T-helper 1 cell (primary cell): ENCODE measurements at places on chromosomes 5 and 9.
A peak's percentile ranks its signal among the peaks of the same experiment; 100 is the strongest.

DNA sequence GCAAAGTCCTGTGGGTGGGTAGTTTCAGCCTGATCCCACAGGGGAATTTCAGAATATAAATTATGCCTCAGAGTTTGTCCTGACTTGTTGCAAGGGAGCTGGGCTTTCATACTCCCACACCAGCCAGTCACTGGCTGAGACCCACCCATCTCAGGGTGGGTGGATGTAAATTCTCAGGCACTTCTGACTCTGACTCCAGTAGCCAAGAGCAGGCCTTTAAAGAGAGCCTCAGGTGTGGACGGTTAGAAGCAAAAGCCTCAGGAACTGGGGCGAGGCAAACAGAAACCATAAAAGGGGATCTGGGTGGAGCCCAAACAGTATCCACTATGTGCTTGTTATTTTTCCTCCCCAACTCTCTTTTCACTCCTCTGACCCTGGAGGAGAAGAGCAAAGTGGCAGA, 28.6 kb upstream of the FBXW11 start:
- no peak for DNase-seq

GRCh38 chr5:178350361-178351220, 118.0 kb upstream of the PHYKPL start:
- no peak for DNase-seq

DNA sequence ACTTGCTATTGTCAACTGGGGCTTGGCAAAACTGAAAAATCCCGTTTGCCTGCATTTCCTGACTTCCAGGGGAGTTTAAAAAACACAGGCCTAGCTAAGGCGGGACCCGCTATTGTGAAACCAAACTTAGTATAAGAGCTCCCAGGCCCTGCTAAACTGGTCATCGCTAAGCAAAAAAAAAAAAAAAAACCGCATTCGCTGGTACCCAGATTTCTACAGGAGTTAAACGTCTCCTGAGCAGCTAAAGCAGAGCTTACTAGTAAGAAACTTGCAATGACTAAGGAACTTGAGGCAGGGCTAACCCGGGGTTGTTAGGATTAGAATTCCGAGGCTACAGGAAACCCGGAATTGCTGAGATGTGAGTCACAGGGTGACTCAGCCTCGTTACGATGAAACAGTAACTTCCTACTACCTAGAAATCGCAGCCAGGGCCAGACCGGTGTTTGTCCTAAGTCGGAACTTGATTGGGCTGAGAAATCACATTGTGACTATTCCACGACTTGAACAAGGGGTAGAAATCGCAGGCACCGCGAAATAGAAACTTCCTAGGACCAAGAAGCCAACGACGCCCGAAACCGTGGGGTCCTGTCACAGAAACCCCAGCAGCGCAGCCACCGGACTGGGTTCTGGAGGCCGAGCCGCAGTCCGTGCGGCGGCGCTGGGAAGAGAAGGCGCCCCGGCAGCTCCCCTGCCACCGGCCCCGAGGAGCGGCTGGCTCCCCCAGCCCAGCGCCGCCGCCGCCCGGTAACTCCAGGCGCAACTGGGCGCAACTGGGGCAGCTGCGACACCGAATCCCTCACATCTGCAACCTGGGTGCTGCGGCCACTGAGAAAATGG, 89.4 kb downstream of the ANXA2R start:
- peak; percentile 46 for DNase-seq

DNA sequence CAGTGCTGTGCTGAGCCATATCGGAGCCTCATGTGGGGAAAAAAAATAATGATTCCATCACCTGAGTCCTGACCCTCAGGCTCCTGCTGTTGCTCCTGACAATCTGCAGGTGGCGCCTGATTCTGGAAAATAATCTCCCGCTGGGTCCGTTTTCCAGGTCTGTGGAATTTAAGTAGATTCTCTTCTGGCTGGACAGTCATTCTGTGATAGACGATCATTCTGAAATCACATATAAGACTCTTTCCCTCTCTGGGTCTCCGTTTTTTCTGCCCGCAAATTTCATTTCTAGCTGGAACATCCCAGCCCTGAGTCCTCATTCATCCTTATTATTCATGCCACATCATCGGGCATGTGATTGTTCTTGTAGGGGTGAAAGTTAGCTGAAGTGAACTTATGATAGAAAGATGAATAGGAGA, 22.1 kb upstream of the STXBP1 start:
- no peak for DNase-seq

DNA sequence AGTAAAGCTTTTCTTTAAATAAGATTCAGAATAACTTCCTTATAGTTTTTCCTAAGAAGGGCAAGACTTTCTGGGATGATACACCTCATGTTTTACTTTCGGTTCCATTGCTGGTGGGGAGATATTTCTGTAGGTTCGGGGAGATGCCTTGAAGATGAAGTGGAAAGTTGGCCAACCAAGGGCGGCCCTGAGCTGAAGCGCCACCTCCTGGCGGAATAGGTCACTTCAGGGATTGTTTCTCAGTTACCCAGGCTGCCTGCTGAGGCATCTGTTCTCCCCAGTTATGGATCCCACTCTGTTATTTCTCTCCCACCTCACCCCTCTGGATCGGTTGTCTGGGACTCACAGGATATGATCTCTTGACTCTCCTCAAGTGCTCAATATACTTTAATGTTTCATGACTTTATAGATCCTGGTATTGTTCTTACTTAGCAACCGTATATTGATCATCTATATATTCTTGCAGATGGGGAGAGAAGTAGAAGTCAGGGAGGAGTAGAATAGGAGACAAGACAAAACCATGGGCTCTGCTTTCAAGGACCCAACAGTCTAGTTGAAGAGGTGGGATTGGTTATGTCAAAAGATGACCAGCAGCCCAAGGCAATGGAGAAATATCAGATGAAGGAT, 23.4 kb downstream of the MEGF10 start:
- peak; percentile 42 for DNase-seq

- no peak for DNase-seq
Measured at GRCh38 chr5:180116077-180116999, 44.8 kb upstream of the RNF130 start.

DNA sequence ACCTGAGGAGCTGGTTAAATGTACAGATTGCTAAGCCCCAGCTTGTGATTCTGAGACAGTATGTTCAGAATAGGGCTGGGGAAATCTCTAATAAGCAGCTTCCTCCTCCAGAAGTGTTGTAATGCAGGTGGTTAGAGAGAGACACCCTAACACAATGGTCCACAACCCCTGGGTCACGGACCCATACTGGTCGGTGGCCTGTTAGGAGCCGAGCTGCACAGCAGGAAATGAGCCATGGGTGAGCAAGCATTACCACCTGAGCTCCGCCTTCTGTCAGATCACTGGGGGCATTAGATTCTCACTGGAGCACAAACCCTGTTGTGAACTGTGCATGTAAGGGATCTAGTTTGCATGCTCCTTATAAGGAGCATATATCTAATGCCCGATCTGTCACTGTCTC, 61.8 kb downstream of the SLC36A1 start:
- no peak for DNase-seq

- no peak for DNase-seq
Measured at GRCh38 chr9:15086778-15087324, 176.6 kb upstream of the FREM1 start.

- DNase-seq: no peak
Measured at GRCh38 chr9:21656776-21657674, 145.4 kb upstream of the MTAP start.

- no peak for DNase-seq
Measured at GRCh38 chr5:89707891-89708290, 701.7 kb downstream of the CETN3 start.

DNA sequence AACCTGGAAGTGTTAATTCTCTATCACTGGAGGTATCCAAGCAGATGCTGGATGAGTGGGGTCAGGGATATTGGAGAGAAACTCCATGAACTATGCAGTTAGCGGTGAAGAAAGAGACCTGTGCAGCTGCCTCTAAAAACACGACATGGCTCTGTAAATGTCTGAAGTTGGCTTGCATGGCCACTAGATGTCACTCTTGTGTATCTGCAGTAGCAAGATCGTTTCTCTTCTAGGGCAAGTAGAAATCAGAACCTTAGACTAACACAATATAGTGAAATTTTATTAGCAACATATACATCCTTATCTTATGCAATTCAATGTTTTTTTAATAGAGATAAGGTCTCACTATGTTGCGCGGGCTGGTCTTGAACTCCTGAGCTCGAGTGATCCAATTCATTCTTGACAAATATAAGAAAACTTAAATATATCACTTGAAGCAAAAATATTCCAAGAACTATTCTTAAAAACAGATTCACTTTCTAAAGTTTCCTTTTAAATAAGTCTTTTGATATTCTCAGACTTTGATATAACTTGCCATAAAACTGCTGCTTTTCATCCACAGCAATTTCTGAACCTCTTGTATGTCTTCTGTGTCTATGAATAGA, 2.9 kb downstream of the OR2S2 start:
- peak; percentile 15 for DNase-seq

DNA sequence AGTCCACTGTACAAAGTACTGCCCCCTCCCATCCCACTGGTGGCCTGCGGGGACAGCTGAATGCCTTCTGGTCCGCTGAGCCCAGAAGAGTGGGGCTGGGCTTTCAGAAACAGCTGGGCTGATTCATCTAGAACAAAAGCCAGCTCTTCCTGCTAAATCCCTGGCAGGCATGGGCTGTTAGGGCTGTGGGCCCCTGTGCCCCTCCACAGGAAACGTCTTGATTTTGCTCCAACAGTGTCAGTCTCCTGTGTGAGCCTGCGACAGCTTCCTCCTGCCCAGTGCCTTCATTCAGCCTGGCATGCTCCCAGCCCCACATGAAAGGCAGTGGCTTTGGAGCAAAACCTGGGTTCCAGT, 6.9 kb upstream of the GSN start:
- DNase-seq: no peak

DNA sequence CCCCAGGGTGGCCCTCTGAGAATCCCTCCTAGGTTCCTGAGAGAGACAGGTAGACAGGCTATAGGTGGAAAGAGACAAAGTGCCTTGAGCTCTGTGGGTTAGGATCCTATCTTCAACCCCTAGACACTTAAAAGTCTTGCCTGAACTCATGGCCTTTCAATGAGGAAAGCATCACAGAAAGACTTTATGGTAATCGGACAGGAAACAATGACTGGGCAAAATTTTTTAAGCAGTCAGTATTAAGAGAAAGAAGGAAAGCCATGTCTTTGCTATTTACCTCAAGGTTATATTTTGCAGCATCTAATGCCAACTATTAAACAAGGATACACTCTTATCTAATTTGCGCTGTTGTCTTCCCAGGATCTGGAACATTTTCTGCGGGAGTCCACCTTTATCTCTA, 93.2 kb downstream of the PCSK1 start:
- no peak for DNase-seq

DNA sequence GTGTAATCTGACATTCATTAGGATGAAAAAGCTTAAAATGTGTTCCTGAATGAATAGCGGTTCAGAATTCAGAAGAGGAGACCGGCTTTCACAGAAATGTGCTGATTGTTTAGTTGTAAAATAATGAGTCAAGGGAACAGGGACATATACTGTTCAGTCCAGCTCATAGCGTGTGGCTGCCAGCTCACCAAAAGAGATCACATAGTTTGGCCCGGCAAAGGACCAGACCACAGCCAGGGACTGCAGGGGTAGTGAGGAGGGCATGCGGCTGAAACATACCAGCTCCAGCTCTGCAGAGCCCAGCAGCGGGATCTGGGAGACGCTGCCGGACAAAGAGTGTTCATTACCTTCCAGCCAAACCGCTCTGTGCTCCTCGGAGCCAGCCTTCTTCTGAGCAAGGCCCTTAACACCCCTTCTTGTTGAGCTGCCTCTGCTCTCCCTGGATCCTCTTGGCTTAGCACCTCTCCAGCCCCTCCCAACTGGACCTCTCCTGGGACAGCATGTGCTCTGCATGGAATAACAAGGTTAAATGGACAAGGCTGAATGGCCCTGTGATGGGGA, 116.8 kb upstream of the CNTLN start:
- DNase-seq: no peak

- peak; percentile 18 for DNase-seq
Measured at GRCh38 chr5:127229185-127229889, 61.3 kb upstream of the MEGF10 start.

GRCh38 chr9:73093740-73094379, 57.8 kb upstream of the ANXA1 start:
- DNase-seq: no peak

- DNase-seq: no peak
Measured at GRCh38 chr9:34197756-34198711, 19.2 kb downstream of the UBAP1 start.

- no peak for DNase-seq
Measured at GRCh38 chr9:27422279-27422834, 101.7 kb upstream of the IFNK start.

GRCh38 chr9:94713436-94714215, 12.9 kb upstream of the AOPEP start:
- no peak for DNase-seq

- no peak for DNase-seq
Measured at GRCh38 chr5:151617383-151617840, 26.3 kb upstream of the FAT2 start.

- DNase-seq: no peak
Measured at GRCh38 chr5:172659909-172660628, 19.0 kb downstream of the NEURL1B start.

DNA sequence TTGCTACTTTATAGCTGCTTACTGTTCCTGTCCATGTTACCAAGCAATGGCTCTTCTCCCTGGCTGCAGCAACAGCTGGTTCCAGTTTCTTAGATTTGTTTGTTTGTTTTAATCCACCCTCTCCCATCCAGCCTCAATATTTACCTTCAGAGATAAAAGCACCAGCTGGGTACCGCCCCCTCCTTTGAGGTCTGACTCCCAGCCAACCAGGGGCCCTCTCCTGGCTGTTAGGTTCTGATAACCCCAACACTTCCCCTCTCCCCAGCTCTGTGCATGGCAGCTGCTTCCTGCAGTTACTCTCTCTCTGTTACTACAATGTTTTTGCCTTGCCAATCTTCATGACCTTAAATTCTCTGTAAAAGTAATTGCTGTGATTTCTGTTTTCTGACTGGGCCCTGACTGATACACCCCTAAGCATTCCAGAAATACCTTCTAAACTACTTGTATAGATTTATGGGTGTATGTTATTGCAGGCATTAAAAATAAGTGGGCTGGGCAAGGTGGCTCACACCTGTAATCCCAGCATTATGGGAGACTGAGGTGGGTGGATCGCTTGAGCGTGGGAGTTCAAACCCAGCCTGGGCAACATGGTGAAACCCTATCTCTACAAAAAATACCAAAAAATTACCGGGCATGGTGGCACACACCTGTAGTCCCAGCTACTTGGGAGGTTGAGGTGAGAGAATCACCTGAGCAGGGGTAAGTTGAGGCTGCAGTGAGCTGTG, 2.6 kb upstream of the GCNT1 start:
- DNase-seq: no peak

GRCh38 chr5:32545102-32545800, 40.1 kb upstream of the SUB1 start:
- DNase-seq: no peak

DNA sequence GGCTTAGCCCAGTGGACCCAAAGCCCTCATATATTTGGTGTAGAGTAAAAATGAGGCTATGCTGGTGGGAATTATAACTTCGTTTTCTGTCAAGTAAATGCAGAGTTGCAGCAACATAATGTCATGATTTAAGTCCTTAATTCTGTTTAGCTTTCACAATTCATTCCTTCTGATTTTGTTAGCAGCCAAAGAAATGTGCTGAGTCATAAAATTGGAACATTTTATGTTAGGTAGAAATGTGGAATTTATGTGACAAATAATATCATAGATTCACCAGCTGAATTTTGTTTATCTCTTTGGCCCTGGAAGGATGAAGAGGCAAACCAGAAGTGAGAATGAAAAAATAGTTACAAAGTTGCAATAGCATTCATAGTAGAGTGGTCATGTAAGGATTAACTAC, 247.0 kb downstream of the TRPM3 start:
- no peak for DNase-seq
